HepG2 (cell line): ENCODE measurements at places on chromosomes 1 and 21. TPM values are rescaled to one million over a fixed set of nuclear protein-coding genes. Genes with fewer than 3 reads are reported as not detected.

GRCh38 chr21:15564907-15565306 lies 164.9 kb upstream of the USP25 start:
- DNase-seq: no peak

The NEGR1 gene
- total RNA-seq: not detected in 2 replicates

DNA sequence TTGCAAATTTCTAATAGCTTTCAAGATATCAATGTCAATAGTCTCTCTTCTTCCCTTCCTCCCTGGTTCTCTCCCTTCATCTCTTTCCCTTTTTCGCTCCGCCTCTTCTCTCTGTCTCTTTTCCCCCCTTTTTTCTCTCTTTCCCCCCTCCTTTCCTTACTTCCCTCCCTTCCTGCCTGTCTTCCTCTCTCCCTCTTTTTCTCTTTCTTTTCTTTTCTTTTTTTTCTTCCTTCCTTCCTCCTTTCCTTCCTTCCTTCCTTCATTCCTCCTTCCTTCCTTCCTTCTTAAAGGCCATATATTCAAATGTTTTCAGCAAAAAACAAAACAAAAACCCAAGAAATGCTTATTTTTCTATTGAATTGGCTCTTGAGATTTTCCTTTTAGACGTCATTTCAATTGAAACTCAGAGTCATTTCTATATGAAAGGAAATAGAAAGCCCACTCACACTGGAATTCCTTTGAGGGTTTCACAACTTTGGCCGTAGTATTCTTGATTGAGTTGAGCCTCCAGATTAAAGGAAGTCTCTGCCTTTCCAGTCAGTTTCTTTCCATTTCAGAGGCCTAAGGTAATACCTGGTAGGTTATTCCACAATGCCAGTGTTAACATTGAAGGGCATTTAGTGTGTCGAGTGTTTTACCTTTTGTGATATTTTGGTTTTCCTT lies 551.5 kb downstream of the LMO4 start:
- no peak for DNase-seq

The F5 gene
- total RNA-seq: 38.3 and 38.5 TPM in 2 replicates

GRCh38 chr1:202890392-202890791 lies 1.4 kb upstream of the RABIF start:
- DNase-seq: no peak

DNA sequence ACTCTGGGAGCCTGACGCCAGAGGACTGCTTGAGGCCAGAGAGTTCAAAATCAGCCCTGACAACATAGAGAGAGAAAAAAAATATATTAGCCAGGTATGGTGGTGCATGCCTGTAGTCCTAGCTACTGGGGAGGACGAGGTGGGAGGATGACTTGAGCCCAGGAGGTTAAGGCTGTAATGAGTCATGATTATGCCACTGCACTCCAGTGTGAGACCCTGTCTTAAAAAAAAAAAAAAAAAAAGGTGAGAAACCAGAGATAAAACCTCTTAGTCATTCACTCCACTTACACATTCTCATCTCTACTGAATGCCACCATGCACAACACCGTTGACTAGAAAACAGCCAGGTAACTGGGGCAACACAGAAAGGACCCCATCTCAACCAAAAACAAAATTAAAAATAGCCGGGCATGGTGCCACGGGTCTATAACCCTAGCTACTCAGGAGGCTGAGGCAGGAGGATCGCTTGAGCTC lies 178.1 kb downstream of the SLC45A1 start:
- DNase-seq: no peak

- peak; percentile 33 for DNase-seq
Measured at GRCh38 chr1:153032677-153033308, 1.8 kb downstream of the SPRR1B start.

The TNFRSF4 gene
- total RNA-seq: not detected in 2 replicates
